ENCODE measurements at places on chromosomes 4 and X.

GRCh38 chr4:111045992-111046391 lies 423.1 kb upstream of the PITX2 start:
- DNase-seq = no peak

DNA sequence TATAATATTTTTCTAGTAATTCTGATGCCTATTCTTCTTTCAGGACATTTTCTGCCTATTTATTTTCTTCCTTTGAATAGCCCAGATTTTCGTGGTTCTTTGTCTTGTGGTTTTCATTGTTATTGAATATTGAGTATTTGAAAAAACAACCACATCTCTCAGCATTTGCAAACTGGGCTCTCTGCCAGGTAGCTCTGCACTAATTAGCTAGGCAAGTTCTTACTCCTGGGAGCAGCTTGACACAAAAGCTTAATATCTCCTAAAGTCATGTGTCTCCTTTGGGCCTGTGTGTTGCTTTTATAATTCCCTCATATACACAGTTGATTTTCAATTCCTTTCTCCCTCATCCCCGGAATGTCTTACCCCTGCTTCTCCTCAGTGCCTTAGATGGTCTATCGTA lies 413.5 kb upstream of the GRIA3 start:
- no peak for DNase-seq

DNA sequence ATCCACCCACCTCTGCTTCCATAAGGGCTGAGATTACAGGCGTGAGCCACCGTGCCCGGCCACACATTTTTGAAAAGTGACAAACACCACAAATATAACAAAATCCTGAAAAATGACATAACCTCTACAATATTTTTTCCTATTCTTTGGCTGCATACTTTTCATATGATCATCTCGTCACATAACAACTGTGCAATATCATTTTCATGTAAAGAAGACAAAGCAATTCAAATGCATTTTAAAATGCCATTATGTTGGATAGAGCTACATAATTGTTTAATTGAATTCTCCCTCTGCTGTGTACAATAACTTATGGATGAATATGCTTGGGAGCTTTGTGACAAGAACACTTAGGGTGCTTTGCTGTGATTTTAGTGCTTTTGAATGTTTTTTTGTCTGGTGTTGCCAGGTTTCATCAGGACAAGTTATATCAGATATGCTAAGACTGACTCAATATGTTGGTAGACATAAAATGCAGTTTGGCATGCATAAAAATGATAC lies 132.9 kb downstream of the CHIC2 start:
- DNase-seq = no peak

DNA sequence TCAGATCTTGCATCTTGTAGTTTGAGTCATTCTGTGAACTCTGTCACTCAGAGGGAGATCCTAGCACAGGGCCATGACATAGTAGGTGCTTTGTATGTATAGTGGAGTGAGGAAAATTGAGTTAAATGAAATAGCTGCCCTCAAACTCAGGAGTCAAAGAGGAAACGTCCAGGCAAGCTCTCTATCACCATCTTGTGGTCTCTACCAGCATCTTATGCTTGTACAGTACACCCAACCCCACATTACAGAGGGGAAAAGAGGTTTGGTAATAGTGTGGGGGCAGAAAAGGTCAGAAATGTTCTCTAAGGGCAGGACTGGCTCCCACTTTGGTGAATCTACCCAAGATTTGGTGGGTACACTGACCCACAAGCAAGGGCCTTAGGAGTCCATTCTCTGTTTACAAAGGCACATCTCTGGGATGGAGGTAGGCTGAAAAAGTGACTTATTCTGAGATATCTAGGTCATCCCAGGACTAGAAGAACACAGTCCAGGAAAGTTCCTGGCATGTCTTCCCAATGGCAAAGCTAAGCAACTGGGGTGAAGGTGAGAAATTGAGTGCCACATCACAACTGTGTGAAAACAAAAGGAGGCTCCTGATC lies 131.8 kb downstream of the OR13H1 start:
- no peak for DNase-seq

- no peak for DNase-seq
Measured at GRCh38 chr4:145735827-145736226, 55.9 kb downstream of the C4orf51 start.

GRCh38 chr4:42216664-42217063 lies 64.2 kb upstream of the BEND4 start:
- no peak for DNase-seq

- no peak for DNase-seq
Measured at GRCh38 chrX:124211312-124211942, 121.0 kb upstream of the TEX13D start.

- DNase-seq = no peak
Measured at GRCh38 chrX:103101299-103102042, 8.5 kb upstream of the NXF3 start.

- DNase-seq = no peak
Measured at GRCh38 chr4:98293104-98293887, 32.1 kb downstream of the RAP1GDS1 start.

DNA sequence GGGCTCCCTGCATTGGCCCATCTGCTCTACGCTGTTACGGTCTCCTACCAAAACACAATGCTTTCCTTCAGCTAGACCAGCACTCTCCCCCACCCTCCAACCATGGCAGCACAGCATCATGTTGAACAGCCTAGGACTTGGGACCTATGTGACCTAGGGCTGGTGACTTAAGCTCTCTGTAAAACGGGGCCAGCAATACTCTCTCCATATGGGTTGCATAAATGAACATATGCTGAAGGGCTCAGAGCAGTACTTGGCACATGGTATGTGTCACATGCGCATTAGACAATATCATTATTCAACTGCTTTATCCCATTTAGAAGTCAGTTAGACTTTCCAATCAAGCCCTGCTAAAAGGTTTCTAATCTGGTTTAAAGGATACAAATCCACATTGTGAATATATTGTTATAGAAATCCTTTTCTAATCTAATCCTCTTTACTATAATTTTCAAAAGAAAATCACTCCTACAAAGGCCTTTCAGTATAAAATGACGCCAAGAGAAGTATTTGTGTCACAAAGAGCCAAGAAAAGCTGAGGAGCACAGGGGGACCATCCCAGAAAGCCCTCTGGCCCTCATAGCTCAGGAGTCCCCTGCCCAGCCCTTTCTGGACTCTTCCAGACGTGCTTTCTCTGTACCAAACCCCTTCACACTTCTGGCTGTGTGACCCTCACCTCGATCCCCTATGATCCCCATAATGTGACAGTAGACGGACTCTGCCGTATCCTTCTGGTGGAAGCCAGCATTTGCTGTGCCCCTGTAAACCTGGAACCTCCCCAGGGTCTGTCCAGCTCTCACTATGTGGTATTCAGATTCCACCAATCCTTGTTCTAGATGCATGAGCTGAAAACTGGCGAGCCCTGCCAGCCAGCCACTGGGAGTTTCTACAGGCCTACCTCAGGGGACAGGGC lies 42.3 kb downstream of the NSG1 start:
- DNase-seq = no peak

DNA sequence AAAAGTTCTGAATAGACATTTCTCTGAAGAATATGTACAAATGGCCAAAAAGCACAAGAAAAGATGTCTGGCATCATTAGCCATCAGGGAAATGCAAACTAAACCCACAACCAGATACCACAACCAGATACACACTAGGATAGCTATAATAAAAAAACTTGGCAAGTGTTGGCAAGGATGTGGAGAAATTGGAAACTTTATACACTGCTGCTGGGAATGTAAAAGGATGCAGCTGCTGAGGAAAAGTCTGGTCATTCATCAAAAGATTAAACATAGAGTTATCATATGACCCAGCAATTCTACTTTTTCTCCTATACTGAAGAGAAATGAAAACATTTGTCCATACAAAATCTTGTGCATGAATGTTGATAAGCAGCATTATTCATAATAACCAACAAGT lies 92.3 kb downstream of the UCHL1 start:
- DNase-seq = no peak

DNA sequence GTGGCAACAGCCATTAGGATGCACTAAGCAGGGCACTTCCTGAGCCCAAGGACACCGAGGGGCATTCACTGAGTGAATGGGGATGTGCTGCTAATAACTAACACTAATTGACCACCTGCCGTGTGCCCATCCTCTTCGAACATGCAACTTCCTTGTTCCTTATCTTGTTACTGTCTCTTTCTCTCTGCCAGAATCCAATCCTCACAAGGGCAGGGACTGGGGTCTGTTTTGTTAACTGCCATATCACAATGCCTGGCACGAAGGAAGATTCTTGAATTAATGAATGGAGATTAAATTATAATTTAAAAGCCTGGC lies 1.3 kb downstream of the ERAS start:
- DNase-seq = no peak

DNA sequence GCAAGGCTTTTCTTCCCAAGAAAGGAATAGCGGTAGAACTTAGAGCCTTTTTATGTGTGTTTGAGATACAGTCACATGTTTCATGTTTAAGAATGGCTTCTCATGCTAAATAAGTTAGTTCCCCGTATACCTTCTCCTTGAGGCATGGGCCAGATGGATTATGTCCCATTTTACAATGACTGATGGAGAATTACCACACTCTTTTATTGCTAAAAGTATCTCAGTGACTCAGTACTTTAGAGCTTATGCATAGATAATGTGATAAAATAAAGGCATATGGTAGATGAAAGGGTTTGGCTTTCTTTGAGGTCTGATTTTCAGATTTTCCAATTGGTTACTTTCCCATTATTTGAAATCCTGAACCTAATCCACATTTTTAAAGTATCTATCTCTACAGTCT lies 121.8 kb upstream of the BMPR1B start:
- DNase-seq = no peak

All from spleen (tissue), 13 donors.